ENCODE measurements at places on chromosomes 16 and 17. TPM values are rescaled to one million over a fixed set of nuclear protein-coding genes. Genes with fewer than 3 reads are reported as not detected.

BFAR gene
- total RNA-seq = 52.6 TPM

GRCh38 chr16:2482708-2483534 lies 8.0 kb downstream of the TBC1D24 start:
- peak; percentile 63 for DNase-seq

GRCh38 chr17:14922411-14922810 lies 342.7 kb downstream of the PMP22 start:
- no peak for DNase-seq

NPTX1 gene
- 19.3 TPM for total RNA-seq

GRCh38 chr16:49652456-49653172 lies 203.3 kb downstream of the ZNF423 start:
- DNase-seq = no peak

- DNase-seq = no peak
Measured at GRCh38 chr16:79929260-79929965, 328.9 kb upstream of the MAF start.
